Substantia nigra (tissue), 51 donors: ENCODE measurements at places on chromosomes 4 and X.

GRCh38 chr4:125517831-125518230, 203.1 kb downstream of the FAT4 start:
- DNase-seq: no peak

GRCh38 chr4:138300616-138301015, 58.5 kb upstream of the SLC7A11 start:
- DNase-seq: no peak

GRCh38 chrX:24471808-24472207, 6.7 kb downstream of the PDK3 start:
- no peak for DNase-seq

DNA sequence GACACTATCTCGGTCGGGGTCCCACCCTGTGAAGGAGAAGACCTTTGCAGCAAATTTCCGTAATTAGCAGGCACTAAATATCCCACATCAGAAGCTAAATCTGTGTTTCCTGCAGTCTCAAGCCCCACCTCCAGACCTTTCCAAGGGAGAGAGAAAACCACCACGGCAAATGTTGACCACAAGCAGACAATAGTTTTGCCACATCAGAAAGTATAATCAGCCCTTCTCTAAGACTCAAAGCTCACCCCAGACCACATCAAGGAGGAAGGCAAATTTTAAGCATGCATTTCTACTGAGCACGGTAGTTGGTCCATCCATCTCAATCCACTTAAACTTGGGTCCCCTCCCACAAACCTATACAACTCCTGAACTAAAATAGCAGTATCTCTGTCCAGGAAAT, 398.5 kb downstream of the GPM6A start:
- DNase-seq: no peak

- DNase-seq: no peak
These were observed 459.4 kb upstream of the LCORL start for GRCh38 chr4:18480928-18481327.

DNA sequence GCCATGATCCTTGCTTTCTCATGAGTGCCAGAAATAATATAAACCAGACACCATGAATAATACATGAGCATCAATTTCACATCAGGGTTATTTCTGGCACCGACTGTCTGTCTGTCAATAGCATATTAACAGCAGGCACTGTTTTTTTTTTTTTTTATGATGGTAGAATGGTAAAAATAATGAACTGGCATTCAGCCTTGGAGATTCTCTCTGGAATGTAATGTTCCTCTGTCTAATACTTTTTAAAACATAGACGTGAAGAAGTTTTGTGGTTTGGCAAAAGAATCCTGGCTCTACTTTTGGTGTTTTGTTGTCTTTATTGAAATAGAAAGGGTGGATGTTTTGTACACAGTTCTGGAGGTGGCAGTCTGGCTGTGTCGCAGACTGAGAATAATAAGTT, 874.6 kb upstream of the PRKX start:
- no peak for DNase-seq

DNA sequence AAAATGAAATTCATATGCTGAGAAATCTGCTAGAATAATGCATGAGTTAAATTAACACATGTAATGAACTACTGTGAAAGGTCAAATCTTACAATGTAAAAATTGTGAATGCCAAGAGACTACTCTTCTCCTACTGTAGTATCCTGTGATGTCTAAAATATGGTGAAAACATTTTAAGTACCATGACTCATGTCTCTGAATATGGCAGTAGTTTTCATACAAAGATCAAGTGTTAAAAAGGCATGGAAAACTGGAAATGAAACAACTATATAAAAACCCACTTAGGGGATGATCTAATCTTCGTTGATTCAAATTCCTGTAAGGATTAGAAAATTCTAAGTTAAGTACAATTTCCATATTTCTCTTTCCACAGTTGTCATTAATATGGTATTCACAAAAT, 221.3 kb downstream of the PPP3CA start:
- no peak for DNase-seq

- peak; percentile 31 for DNase-seq
These were observed 2.7 kb downstream of the ADGRL3 start for GRCh38 chr4:61202638-61203435.

- DNase-seq: no peak
These were observed 22.9 kb downstream of the SHISA3 start for GRCh38 chr4:42420140-42420539.

DNA sequence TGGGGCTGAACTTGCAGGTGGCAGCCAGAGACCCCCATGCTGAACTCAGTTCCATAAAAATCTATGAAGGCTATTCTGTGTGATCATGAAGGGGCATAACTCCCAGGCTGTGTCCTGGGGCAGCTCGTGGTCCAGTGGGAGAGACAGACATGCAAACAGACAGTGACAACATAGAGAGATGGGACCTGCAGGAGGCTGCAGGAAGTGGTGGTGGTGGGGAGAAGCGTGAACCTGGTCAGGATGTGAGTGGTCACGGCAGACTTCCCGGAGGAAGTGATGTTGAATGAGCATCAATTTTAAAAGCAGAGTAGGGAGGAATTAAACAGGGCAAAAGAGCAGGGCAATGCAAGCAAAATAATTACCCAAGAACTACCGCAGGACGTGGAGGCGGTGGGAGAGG, 23.2 kb upstream of the SORCS2 start:
- DNase-seq: no peak

- no peak for DNase-seq
These were observed 1.3 kb downstream of the NEUROG2 start for GRCh38 chr4:112514647-112515197.

DNA sequence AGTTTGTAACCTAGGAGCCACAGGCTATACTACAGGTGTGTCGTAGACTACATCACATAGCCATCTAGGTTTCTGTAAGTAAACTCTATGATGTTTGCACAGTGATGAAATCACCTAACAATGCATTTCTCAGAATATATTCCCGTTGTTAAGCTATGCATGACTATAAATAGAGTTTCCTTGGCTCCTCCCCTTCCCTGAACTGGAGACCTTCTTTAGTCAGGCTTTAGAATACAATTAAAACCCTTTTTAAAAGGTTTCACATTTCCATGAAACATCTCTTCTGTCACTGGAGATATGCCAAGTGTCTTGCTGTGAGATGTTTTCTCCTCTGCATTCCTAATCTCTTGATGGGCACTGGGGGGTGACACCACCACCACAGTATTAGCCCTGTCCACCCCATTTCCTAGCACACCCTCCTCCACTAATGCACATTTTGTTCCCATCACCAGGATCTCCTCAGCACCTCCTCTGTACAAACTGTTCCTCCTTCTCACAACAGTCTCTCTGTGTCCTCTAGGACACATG, 334.6 kb upstream of the CPEB2 start:
- DNase-seq: no peak

GRCh38 chr4:120056246-120056645, 10.4 kb downstream of the MAD2L1 start:
- DNase-seq: no peak

GRCh38 chr4:53785996-53786395, 194.7 kb upstream of the LNX1 start:
- DNase-seq: no peak

DNA sequence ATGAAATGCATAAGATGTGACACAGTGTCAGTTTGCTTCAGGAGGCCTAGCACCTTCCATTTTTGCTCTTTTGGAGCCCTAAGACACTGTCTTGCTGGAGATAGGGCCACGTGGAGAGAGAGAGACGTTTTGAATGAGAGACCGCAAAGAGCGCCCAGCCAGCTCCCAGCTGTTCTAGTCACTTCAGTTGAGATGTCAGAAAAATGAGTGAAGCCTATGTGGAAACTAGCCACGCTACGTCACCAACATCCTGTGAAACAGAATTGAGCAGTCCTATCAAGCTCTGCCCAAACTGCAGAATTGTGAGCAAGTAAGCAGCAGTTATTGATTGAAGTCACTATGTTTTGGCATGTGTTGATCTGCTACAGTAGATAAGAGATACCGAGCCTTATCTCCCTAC, 13.1 kb downstream of the GPR82 start:
- DNase-seq: no peak

DNA sequence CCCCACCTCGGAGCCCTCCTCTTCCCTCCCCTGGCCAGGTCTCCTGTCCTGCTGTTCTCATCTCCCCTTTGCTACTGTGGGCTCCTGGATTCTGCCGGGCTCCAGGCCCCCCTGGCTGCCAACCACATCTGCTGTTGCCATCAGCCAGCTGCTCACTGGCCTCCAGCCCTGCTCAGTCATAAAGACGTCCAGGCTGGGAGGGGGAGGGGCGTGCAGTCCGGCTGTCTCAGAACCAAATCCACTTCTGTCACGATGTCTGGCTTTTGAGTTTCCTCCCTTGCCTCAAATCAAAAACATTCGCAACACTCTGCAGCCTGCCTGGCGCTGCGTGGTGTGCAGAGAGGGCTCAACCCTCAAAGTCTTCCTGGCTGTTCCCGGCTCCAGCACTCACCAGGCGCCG, 7.1 kb downstream of the RASL11B start:
- peak; percentile 58 for DNase-seq
